ENCODE measurements at places on chromosomes 16 and 17. TPM values are rescaled to one million over a fixed set of nuclear protein-coding genes. Genes with fewer than 3 reads are reported as not detected.

DNA sequence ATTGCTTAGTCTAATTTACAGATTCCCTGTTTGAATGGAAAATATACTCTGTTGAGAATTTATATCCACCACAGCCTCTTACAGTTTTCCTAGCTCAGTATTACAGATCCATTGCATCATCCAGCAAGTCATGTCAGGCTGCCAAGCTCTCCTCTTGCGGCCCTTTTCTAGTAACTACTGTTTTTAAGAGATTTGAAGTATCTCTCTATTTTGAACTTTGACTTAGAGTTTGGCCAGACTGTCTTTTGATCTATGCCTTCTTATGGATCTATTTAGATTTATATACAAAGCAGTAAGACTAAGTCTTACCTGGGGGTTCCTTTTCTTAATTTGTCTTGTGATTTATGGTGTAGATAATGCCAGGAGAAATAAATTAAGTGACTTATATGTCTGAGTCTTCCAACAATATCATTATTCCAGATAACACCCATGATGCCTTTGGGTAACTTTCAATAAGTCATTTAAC, 53.1 kb upstream of the ABCC11 start:
- no peak for DNase-seq

TNP2 gene
- not detected for total RNA-seq

DNA sequence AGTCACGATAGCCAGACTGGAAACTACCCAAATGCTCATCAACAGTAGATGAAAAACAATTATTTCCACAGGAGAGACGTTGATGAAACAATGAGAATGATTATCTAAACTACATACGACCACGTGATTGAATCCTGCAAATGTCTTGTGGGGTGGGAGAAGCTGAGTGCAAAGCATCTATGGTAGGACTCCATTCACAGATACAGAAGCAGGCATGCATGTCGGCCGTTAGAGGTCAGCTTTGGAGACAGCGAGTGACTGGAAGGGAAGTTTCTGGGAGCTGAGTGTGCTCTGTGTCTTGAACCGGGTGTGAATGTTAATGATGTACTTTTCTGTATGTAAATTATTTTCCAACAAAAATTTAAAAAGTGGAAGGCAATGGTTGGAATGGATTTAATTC, 71.5 kb upstream of the DNAJA2 start:
- no peak for DNase-seq

DNA sequence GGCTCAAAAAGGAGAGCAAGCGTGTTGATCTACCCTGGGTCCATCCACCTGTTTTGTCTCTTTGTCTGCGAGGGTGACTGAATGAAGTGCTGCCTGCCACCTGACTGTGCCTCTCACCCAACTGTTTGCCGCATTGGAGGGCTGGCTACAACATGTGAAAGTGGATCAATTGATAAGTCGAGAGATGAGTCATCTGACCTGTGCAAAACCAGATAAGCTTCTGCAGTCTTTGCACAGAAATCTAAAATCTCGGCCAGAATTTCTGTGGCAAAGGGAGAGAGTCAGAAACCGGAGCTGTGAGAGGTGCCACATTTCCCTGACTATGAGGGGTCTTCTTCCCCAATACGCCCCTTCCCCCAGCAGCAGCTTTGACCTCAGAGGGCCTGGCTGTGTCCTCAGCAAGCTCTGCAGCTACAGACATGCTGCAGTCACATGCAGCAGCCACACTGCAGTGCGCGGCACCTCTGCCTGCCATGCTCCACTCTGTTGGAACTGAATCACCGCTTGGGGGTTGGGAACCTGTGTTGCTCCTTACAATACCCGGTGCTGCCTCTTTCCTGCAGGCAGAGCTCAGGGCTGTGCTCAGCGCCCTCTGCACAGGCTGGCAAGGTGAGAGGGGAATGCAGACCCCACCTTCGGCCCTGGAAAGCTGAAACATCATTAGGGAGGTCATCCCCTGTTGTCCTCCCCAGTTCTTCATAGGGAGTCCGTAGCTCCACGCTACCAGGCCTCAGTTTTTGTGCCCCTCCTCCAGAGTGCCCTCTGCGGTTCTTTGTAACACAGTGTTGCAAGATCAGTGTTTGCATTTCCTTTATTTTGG, 16.2 kb upstream of the HAS3 start:
- DNase-seq = peak; percentile 39

DNA sequence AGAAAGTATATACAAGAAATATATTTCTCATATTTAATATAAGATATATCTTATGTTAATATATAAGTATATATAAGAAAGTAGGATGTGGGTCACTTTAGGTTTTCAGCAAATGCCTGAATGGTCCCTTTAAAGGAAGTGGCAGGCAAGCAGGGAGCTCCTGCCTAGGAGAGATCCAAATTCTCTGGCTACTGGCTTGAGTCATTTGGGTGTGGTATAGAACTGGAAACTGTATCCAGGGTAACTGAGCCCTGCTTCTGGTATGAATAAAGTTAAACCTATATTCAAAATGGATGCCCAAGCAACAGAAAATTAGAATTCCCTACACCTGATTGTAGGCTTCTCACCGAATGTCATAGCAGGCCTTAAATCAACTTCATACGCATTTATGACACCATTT, 144.4 kb downstream of the ZNF18 start:
- DNase-seq = no peak

DNA sequence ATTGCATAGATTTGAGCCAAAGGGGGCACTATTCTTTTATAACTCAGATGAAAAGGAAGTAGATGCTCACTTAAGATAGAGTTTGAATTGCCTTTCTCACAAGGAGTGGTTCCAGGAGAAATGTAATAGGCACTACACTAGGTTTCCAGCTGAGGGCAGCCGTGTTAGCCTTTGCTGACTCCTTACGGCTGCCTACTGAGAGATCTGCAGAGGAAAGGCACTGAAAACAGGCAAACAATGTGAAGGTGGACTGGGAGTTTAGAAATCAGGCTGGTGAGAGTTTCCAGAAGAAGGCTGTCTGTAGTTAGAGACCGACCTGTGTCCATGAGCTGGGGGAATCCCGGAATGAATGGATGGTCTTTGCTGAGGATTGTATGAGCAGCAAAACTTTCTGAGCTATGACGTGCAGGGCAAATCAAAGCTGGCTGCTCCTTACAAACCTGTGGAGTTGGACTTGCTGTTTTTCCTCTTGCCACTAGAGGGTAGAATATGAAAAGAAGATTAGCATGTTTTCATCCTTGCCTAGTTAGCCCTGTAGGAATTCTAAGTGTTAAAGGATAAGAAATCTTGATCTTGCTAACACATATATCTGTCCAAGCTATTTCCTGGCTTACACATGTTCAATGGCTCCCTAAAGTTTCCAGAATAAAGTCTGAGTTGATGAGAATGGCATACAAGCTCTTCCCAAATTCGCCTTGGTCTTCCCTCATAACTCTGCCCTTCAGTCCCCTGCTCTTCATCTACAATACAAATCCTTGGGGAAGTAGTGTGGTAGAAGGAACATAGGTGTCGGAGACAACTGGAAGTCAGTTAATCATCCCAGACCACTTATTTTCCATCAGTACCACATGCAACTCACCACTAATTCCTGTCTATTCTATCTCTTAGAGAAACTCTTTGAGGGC, 20.1 kb upstream of the TAOK1 start:
- DNase-seq = peak; percentile 53

KCNJ18 gene
- not detected for total RNA-seq

GRCh38 chr16:75256059-75256571, 4.7 kb upstream of the BCAR1 start:
- no peak for DNase-seq

GRCh38 chr16:69233124-69233523, 46.2 kb downstream of the SNTB2 start:
- DNase-seq = no peak

DNA sequence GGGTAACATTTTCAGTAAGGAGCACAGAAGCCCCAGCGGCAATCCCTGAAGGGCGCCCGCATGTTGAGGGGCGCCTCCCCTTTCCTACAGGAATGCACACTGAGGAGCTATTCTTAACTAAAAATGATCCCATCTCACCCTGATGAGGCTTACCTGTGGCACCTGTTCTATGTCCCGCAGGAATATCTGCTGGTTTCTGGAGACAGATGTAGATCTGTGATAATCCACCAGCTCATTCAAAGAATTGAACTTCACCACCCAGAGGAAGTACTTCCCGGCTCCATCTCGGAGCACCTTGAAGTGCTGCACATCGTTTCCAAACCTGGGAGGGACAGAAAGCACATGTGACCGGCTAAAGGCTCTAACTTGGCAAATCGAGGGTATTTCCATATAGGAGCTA, 32.3 kb upstream of the SLC25A19 start:
- DNase-seq = no peak

EPN3 gene
- total RNA-seq = not detected

GRCh38 chr16:89672177-89672941, 14.1 kb upstream of the CDK10 start:
- no peak for DNase-seq

DNA sequence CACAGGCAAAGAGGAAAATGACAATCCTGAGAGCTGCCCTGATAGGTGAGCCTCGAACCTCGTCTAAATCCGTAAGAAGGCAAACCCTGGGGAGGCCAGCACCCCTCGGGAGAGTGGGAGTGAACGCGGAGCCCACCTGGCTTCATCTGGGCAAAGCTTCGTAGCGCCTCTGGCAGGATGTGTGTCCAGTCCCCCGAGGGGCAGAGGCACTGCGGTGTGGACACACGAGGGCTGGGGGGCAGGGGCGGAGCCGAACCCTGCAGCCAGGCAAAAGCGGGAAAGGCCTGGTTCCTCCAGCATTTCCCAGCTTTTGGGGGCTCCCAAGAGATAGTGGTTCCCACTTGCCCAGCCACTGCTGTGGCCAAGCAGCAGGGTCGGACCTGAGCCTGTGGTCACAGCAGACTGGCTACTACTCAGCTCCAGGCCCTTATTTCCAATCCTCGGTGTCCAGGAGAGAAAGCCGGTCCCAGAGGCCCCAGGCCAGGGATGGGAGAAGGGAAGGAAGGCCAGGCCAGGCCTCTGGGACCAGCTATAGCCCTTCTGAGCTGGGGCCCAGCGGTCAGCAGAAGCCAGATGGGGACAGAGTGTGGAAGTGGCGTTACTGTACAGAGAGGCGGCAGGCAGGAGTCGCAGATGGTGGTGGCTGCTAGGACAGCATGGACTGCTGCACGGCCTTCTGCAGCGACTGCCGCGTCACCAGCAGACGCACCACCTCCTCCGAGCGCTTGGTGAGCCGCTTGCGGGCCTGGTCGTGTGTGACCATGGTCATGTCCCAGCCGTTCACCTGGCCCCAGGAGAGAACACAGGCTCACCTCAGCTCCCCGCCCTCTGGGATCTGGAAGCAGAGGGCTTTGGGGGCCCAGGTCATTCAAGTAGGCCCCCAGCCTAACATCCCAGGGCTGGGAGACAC, 5.0 kb downstream of the TAX1BP3 start:
- DNase-seq = no peak

GRCh38 chr17:33968350-33969044, 286.6 kb upstream of the CCL2 start:
- peak; percentile 23 for DNase-seq

GRCh38 chr16:2244926-2245795, 6.2 kb downstream of the ECI1 start:
- no peak for DNase-seq

DNA sequence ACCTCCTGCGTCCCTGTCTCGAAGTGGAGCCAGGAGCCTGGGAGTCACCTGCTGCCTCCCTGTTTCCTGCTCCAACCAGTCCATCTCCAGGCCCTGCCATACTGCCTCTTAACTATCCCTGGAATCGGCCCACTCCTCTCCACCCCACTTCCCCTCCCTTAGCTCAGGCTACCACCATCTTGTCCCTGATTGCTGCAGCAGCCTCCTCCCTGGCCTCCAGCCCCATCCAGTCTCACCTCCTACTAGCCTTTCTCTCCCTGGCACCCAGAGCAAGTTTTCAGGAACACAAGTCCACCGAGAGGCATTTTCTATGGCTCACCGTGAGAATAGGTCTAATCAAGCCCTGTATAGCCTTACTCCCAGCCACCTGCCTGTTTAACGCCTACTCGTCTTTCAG, 865 bp upstream of the CAMKK1 start:
- DNase-seq = no peak

DNA sequence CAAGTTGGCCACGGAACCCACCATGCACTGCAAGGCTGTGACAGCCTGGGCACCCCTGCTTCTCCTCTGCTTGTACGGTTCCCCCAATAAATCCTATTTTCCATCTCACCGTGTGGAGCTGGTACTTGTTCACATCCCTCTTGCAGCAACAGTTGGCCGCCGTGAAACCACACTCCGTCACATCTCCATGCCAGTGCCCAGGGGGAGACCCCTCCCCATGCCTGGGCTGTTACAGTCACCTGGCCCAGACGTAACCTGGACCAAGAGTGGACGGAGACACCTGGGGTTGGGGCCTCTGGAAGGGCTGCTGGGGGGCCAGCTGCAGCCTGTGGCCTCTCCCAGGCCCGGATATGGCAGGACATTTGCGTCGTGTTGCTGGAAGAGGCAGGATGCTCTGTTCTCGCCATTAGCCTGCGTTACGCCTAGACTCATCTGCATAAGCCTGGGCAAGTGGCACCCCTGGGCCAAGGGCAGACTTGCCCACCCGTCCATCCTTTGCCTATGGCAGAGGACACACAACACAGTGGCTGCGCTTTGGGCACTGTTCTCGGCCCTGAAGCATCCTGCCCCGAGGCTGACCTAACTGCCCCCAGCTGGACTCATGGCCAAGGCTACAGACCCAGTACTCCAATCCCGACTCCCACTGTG, 14.2 kb upstream of the KREMEN2 start:
- no peak for DNase-seq

SF3B3 gene
- total RNA-seq = 309 TPM

- no peak for DNase-seq
These were observed 235.6 kb downstream of the ZNF423 start for GRCh38 chr16:49620158-49620868.

ZSCAN10 gene
- 0.28 TPM for total RNA-seq

- no peak for DNase-seq
These were observed 56.7 kb downstream of the CEP112 start for GRCh38 chr17:66135219-66135618.

DNA sequence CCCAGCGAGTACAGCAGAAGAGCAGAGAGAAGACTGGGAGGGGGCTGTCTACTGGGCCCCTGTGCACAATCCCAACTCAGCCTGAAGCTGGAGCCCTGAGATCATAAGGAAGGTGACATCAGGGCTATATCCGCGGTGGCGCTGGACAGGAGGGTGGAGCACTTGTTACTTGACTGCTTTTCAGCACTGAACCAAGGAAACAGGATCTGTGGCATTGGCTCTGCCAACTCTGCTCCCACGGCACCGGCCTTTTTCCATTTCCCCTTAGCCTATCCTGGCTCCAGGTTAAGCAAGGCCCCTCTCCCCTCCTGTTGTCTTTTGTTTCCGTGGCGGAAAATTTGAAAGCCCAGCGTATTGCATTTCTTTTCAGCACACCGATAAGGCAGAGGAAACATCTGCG, 125.0 kb upstream of the IRX3 start:
- no peak for DNase-seq

- no peak for DNase-seq
These were observed 18.3 kb downstream of the TMEM100 start for GRCh38 chr17:55704401-55704800.
